Astrocyte (in vitro differentiated cells and primary cell): ENCODE measurements at places on chromosomes 16 and 17.

- DNase-seq: no peak
These were observed 86.3 kb downstream of the WNT3 start for GRCh38 chr17:46732160-46732559.

- DNase-seq: no peak
These were observed 2.2 kb downstream of the NT5M start for GRCh38 chr17:17305281-17305801.

GRCh38 chr16:86834451-86835035 is 256.2 kb downstream of the FOXL1 start:
- DNase-seq: peak; percentile 70

DNA sequence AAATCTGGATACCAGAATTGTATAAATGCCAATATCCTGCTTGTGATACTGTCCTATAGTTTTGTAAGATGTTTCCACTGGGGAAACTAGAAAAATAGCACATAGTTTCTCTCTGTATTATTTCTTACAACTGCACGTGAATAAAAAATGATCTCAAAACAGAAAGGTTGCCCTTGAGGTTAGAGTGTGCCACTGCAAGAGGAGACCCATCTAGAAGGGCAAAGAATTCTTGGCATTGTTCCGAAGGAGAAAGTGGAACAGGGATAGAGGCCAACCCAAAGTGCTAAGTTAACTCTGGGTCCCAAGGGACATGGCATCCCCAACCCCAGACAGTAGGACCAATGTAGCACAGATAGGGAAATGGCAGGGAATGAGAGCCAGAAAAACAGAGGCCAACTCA is 477.5 kb upstream of the HSBP1 start:
- DNase-seq: no peak
